Stimulated activated naive B cell treated with anti-CD40 and anti-IgM and Interleukin-4, amounts not matched to agents 10 μg/mL and 1 μg/mL and 100 μg/mL, for 72 hours (primary cell): ENCODE measurements at places on chromosomes 5 and 9.

DNA sequence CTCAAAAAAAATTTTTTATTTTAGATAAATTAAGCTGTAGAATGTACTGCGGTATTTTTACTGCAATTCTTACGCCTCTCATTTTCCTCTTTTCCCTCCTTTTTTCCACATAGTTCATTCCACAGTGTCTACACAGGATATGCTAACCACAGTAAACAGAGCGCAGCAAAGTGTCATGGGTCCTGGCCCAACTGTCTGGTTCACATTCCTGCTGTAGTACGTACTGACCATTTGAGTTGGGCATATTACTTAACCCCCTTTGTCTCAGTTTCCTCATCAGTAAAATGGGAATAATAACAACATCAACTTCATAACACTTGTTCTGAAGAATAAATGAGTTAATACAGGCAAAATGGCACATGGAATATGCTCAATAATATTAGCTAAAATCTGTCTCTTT lies 41.6 kb downstream of the SLC44A1 start:
- no peak for DNase-seq

DNA sequence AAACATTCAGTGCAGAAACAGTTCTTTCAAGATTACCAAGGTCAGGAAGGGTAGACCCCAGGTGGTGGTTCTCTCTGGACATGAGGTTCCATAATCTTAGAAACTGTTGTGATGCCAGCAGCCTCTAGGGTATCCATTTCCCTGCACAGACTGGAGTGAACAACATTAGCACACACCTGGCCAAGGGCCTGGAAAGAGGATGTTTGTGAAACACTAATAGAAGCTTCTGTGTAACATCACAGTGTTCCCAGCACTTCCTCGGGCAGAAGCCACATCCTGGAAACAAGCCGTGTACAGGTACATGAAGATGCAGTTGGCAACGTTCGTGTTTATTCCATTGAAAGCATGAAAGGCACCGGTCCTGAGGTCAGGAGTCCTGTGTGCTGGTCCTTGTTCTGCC lies 598.2 kb upstream of the KLF4 start:
- no peak for DNase-seq

GRCh38 chr5:6784481-6784880 lies 71.2 kb downstream of the TENT4A start:
- no peak for DNase-seq

GRCh38 chr5:89349246-89349980 lies 466.4 kb upstream of the MEF2C start:
- no peak for DNase-seq

- no peak for DNase-seq
Measured at GRCh38 chr5:81972492-81972783, 615 bp downstream of the ATG10 start.

GRCh38 chr5:94885931-94886330 lies 267.5 kb downstream of the SLF1 start:
- DNase-seq, result no peak
